Esophagus squamous epithelium (tissue), 5 donors: ENCODE measurements at places on chromosomes 3 and 15.

GRCh38 chr15:83193721-83194120, 13.9 kb downstream of the HDGFL3 start:
- DNase-seq: no peak

- no peak for DNase-seq
Measured at GRCh38 chr3:196009456-196009855, 72.4 kb downstream of the TFRC start.

GRCh38 chr3:194623449-194624290, 9.5 kb downstream of the TMEM44 start:
- DNase-seq: no peak

DNA sequence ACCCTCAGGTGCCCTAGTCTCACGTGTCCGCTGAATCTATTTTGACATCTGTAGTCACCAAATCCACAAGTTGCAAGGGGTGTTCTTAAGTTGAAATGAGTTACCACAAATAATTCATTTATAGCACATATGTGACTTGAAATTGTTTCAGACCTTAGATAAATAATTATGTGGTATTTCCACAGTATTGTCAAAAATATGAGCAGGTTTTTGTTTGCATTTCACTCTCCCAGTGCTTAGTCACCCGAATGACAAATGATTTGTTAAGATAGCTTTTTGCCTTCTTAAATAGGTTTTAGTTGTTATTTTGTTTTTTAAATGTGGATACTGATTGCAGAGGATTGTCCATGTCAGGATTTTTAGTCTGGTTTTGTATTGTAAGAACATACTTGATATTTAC, 2.6 kb downstream of the MFSD1 start:
- no peak for DNase-seq

- no peak for DNase-seq
Measured at GRCh38 chr3:61877359-61878138, 316.2 kb downstream of the PTPRG start.

DNA sequence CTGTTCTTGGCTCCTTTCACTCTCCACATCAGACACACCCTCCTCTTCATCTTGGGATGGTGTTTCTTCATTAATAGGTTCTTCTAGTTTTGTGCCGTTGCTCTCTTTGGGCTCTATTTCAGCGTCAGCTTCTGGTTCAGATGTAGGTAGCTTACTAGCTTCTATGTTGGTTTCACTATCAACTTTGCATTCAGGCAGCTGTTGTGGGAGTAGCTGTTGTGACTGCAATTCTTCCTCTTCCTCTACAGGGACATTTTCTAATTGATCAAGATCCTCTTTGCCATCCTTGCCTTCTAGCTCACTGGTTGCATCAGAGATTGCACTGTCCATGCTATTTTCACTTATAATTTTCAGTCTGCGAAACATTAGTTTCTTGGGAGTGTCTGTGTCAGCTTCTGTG, 80.1 kb downstream of the SETD2 start:
- no peak for DNase-seq

DNA sequence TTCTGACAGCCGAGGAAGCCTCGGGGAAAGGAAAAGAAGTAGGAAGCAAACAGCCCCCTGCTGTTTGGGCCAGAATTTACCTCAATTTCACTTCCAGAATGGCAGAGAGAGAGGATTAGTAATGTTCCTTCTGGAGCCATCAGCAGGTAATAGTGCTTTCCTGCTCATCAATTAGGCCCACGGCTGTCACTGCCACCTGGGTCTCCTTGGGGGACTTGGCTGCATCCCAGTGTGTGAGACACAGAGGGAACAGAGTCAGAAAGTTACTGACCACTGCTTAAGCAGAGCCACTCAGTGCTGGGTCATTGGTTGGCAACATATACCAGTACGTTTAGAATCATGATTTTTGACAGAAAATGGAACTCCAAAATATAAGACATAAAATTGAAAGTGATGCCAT, 397.0 kb downstream of the EPHA3 start:
- no peak for DNase-seq
